ENCODE measurements at places on chromosomes 2 and 18.

DNA sequence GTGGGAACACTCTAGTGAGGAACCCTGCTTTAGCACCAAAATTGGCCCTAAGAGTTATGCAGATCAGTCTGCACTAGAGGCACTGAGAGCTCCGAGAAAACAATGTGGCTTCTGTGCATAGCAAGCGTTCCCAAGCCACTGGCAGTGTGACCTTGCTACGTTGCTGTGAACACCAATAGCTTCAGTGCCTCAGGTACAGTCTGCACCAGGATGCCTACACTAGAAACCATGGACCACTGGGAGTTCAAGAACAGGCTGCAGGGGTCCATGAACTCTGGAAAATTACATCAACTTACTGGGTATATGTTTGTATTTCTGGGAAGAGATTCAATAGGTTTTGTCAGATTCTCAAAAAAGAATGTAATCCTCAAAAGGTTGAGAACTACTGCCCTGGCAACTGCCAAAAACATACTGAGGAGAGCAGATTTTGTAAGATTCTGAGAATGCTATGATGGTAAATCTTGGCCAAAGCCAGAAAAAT lies 18.3 kb upstream of the SP3 start:
- no peak for DNase-seq
- no peaks in the 10 kb centered on the region for H3K27me3 ChIP-seq
- H3K27ac ChIP-seq, result no peak overlapping the region

GRCh38 chr2:62340994-62341484 lies 145.1 kb downstream of the B3GNT2 start:
- H3K36me3 ChIP-seq, result no peaks in the 10 kb centered on the region
- DNase-seq, result no peak
- H3K4me3 ChIP-seq, result no peak overlapping the region
- no peak overlapping the region for H3K27ac ChIP-seq
- H3K27me3 ChIP-seq, result no peaks in the 10 kb centered on the region

GRCh38 chr2:233996461-233996860 lies 54.0 kb upstream of the SPP2 start:
- no peak overlapping the region for H3K4me3 ChIP-seq
- H3K27me3 ChIP-seq, result no peaks in the 10 kb centered on the region
- no peak for DNase-seq
- no peaks in the 10 kb centered on the region for H3K4me1 ChIP-seq
- no peak overlapping the region for H3K27ac ChIP-seq

DNA sequence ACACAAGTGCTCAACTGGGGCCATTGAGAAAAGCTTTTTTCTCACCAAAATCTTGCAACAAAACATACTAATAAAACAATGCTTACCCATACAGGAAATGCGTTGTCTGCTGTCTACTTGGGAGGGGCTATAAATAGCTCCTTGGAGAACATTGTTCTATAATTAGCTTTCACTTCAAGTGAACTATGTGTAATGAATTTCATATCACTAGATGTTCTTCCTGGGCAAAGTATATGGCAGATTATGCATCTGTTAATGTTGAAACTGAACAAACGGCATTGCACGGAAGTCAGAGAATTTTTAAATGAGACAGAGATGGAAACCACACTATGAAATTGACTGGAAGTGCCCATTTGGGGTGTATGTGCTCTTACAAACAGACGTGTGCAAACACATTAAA lies 6.4 kb upstream of the NPAS2 start:
- no peak overlapping the region for H3K27ac ChIP-seq
- peaks cover 13% of the 10 kb centered on the region for H3K4me1 ChIP-seq
- H3K4me3 ChIP-seq, result no peak overlapping the region
- no peaks in the 10 kb centered on the region for H3K36me3 ChIP-seq
- no peak for DNase-seq

DNA sequence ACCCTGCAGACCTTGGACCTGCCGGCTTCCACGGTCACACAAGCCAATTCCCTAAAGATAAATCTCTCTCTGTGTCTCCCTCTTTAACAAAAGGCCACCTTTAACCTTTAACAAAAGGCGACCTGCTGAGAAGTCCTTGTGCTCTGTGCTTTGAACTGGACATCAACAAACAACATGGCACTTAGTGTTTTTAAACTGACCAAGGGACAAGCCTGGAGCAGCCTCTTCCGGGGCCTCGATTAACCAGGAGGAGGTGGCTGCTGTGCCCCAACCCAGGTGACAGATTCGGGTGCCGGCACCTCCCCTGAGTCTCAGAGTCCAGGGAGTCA lies 135.3 kb downstream of the RTP5 start:
- no peaks in the 10 kb centered on the region for H3K36me3 ChIP-seq
- no peaks in the 10 kb centered on the region for H3K4me1 ChIP-seq
- H3K27ac ChIP-seq, result no peak overlapping the region
- DNase-seq, result no peak
- peaks cover 5% of the 10 kb centered on the region for H3K27me3 ChIP-seq

DNA sequence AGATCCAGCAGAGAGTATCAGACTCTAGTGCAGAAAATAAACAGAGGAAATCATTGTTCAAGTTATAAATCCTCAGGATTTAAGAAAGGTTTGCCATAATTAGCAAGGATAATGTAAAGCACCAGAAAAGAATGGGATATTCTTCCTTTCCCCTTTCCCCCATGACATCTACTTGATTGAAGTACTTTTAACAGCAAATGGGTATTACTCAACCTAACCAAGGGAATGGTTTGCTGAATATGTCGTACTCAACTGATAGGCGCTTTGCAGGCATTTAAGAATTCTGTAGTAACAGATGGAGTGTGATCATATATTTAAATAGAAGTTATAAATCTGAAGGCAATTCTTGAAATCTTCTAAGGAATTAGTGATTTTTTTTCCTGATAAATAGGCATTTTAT lies 2.7 kb downstream of the APCDD1 start:
- H3K4me1 ChIP-seq, result peaks cover 11% of the 10 kb centered on the region
- no peaks in the 10 kb centered on the region for H3K36me3 ChIP-seq
- DNase-seq, result no peak
- H3K27me3 ChIP-seq, result peaks cover 9% of the 10 kb centered on the region

GRCh38 chr2:23414871-23415270 lies 29.9 kb downstream of the KLHL29 start:
- DNase-seq, result no peak
- no peak overlapping the region for H3K27ac ChIP-seq
- peaks cover 16% of the 10 kb centered on the region for H3K4me1 ChIP-seq
- H3K27me3 ChIP-seq, result peaks cover 8% of the 10 kb centered on the region

DNA sequence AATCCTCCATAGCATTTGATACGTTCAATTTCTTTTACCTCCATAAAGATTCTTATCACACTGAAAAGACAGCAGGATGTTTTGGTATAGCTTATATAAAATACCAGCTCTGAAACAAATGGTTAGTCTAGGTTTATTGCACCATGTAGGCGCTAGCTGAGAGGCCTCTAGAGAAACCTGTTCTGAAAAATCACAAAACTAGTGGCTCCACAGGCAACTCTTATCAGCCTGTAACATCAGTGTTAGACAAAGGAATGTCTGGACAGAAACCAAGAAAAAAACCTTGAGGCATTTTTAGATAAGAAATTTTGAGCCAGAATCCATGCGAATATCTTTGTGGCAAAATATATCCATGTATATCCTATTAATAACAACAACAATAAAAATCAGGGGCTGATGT lies 440.4 kb upstream of the MAP2 start:
- no peak overlapping the region for H3K4me3 ChIP-seq
- H3K4me1 ChIP-seq, result no peaks in the 10 kb centered on the region
- no peak overlapping the region for H3K27ac ChIP-seq
- no peaks in the 10 kb centered on the region for H3K27me3 ChIP-seq
- no peak for DNase-seq
- H3K36me3 ChIP-seq, result no peaks in the 10 kb centered on the region

DNA sequence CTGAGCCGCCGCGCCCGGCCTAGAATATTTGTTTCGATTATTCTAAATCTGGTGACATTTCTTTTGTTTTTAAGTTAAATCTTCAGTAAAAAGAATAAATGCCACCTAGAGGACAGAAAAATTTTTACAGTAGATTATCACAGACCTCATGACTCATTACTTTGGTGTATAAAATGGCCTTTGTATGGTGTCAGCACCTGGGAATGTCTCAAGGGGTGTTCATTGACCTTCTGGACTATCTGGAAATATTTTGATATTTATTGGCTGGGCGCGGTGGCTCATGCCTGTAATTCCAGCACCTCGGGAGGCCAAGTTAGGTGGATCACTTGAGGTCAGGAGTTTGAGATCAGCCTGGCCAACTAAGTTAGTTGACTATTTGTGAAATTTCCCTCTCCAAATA lies 30.3 kb upstream of the SLC30A6 start:
- no peak for DNase-seq
- H3K27me3 ChIP-seq, result no peaks in the 10 kb centered on the region
- H3K36me3 ChIP-seq, result peaks cover 13% of the 10 kb centered on the region
- H3K4me1 ChIP-seq, result no peaks in the 10 kb centered on the region
- no peak overlapping the region for H3K4me3 ChIP-seq

DNA sequence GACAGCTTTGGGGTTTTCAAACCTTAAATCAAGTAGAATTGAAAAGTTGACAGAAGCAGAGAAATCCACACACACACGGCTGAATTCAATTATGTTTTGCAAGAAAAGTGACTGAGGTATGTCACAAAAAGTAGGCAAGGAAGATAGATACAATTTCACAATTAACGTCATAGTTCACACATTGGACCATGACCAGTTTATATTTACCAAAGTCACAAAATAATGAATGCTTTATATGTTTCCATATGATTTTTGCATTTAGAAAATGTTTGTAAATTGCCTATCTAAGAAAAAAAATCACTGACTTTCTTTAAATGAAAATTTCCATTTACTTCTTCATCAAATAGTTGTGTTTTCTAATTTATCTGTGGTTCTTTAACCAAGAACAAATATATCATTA lies 29.4 kb upstream of the ZNF516 start:
- H3K4me1 ChIP-seq, result peaks cover 37% of the 10 kb centered on the region
- DNase-seq, result no peak
- peaks cover 5% of the 10 kb centered on the region for H3K27me3 ChIP-seq
- no peak overlapping the region for H3K4me3 ChIP-seq
- H3K36me3 ChIP-seq, result no peaks in the 10 kb centered on the region

GRCh38 chr18:75830828-75831227 lies 403.3 kb upstream of the SMIM21 start:
- H3K27me3 ChIP-seq, result peaks cover 2% of the 10 kb centered on the region
- no peak for DNase-seq
- no peak overlapping the region for H3K4me3 ChIP-seq
- H3K4me1 ChIP-seq, result peaks cover 4% of the 10 kb centered on the region

GRCh38 chr2:240426845-240427721 lies 8.4 kb upstream of the GPC1 start:
- no peak overlapping the region for H3K4me3 ChIP-seq
- DNase-seq, result no peak
- H3K27ac ChIP-seq, result no peak overlapping the region
- peaks cover 7% of the 10 kb centered on the region for H3K27me3 ChIP-seq

GRCh38 chr18:48957136-48957535 lies 6.4 kb upstream of the SMAD7 start:
- no peak for DNase-seq
- H3K4me3 ChIP-seq, result no peak overlapping the region
- peaks cover 22% of the 10 kb centered on the region for H3K4me1 ChIP-seq
- H3K27me3 ChIP-seq, result peaks cover 3% of the 10 kb centered on the region
- H3K27ac ChIP-seq, result no peak overlapping the region

- peaks cover 5% of the 10 kb centered on the region for H3K27me3 ChIP-seq
- H3K36me3 ChIP-seq, result peaks cover 3% of the 10 kb centered on the region
- H3K4me1 ChIP-seq, result no peaks in the 10 kb centered on the region
These were observed 87.3 kb downstream of the CBLN2 start for GRCh38 chr18:72456802-72457201.
